Activated effector memory CD4-positive, alpha-beta T cell treated with Interleukin-2 at 50 U/mL for 16 hours (primary cell): ENCODE measurements at places on chromosomes 6 and 20.

GRCh38 chr6:74137911-74138310 lies 441.9 kb downstream of the CD109 start:
- DNase-seq: no peak

DNA sequence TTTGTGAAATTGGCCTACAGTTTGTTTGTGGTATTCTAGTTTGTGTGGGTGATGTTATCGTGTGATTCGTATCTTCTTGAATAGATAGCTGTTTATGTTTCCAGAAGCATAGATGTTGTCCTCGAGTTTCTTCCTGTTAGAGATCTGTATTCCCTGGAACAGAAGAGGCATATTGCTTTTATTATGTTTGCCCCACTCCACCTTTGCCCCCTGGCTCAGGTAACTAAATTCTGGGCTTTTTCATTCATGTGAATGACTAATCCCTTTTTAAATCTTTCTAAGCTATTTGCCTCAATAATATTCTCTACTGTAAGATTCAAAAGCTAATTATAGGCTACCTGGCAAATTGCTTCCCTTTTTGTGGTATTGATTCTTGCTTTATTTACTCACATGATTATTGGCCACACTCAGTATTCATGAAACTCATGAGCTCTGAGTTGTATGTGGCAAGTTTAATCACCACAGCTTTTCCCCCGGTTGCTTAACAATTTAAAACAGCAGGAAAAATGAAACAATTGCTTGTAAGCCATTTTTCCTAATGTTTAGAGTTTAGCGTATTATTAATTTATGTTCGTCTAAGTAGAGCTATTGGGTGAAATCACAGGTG lies 12.6 kb downstream of the RNF217 start:
- no peak for DNase-seq

DNA sequence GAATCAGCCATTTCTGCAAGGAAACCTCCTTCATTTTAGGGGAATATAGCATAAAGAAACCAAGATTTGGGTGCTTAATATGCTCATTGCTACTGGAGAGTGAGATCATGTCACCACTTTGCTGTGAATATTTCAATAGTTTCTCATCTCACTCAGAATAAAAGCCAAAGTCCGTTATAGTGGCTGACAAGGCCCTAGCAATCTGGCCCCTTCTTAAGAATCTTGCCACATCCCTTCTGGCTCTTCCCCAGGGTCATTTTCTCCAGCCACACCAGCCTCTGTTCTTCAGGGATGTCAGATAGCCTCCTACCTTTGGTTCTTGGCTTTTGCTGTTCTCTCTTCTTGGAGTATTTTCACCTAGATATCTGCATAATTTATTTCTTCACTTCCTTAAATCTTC lies 24.8 kb upstream of the MLIP start:
- no peak for DNase-seq

DNA sequence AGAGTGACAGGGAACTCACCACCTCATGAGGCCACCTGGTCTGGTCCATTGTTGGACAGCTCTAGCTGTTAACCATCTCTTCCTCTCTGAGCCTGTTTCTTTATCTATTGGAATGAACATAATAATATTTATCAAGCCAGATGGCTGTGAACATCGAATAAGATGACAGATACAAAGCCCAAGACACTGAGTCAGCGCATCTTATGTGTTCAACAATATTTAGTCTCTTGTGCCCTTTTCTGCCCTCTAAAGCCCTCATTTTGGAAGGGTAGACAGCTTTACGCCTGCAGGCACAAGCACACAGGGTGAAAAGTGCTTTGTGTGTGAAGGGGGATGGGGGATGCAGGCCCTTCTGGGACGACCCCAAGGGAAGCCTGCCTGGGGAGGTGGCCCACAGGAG lies 164.0 kb downstream of the GRM4 start:
- no peak for DNase-seq

DNA sequence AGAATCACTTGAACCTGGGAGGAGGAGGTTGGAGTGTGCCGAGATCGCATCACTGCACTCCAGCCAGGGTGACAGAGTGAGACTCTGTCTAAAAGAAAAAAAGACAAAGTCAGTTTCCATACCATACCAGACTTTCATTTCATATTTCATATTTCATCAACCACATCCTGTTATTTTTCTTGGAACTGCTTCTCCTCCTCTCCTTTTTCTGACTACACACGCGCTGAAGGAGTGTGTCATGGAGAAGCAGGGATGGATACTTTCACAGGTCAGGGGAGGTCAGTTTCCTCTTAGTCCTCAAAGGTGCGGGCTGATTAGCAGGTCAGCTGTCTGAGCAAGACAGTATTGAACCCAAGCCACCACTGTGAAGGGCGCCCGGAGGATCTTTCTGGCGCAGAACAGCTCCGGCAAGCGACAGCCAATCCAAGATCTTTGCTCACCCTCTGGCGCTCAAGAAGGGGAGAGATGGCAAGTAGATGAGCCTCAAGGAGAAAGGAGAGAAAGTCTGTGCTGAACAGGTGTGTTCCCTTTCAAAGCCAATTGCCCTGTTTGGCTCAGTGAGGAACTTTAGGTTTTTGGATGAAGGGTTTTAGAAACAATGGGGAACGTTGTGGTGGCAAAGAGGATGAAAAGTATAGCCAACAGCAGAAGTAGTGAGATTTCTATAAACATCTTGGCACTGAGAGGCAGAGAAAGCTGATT lies 18.9 kb upstream of the SYNJ2 start:
- no peak for DNase-seq

DNA sequence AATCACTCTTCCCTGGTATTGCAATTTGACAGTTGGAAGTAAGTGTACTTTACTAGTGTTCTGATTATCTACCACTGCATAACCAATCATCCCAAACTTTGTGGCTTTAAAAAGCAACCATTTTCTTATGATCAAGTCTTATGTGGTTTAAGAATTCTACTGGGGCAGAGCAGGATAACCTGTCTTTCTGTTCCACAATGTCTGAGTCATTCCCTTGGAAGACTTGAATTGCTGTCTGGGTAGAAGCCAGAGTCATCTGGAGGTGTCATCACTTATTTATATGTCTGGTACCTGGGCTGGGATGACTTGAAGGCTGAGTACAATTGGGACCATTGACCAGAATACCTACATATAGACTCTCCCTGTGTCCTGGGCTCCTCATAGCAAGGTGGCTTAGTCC lies 644.3 kb downstream of the HDGFL1 start:
- no peak for DNase-seq

- DNase-seq: no peak
These were observed 561.6 kb upstream of the CHD6 start for GRCh38 chr20:42179768-42180167.

DNA sequence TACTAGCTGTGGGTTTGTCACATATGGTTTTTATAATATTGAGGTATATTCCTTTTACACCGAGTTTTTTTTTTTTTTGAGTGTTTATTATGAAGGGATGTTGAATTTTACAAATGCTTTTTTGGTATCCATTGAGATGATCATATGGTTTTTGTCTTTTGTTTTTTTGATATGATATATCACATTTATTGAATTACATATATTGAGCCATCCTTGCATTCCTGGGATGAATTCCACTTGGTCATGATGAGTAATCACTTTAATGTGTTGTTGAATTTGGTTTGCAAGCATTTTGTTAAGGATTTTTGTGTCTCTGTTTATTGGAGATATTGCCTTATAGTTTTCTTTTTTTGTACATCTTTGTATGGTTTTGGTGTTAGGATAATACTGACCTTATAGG lies 3.3 kb upstream of the ZNF337 start:
- no peak for DNase-seq

DNA sequence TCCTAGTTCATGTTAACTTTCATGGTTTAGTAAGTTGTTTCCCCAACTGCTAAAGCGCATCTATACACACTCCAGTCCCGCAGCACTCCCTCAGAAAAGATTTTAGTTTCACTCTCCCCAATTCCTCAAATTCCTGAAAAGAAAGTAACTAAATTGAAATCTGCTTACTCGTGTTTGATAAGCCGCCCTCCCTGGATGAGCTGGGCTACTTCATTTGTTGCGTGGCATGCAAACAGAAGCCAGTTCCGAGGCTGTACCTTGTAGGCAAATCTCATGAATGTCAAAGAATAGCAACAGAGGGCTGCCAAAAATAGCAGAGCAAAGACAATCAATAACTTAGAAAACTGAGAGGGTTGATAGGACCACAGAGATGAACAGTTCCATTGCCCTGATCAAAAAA lies 16.9 kb downstream of the MPC1 start:
- DNase-seq: no peak

DNA sequence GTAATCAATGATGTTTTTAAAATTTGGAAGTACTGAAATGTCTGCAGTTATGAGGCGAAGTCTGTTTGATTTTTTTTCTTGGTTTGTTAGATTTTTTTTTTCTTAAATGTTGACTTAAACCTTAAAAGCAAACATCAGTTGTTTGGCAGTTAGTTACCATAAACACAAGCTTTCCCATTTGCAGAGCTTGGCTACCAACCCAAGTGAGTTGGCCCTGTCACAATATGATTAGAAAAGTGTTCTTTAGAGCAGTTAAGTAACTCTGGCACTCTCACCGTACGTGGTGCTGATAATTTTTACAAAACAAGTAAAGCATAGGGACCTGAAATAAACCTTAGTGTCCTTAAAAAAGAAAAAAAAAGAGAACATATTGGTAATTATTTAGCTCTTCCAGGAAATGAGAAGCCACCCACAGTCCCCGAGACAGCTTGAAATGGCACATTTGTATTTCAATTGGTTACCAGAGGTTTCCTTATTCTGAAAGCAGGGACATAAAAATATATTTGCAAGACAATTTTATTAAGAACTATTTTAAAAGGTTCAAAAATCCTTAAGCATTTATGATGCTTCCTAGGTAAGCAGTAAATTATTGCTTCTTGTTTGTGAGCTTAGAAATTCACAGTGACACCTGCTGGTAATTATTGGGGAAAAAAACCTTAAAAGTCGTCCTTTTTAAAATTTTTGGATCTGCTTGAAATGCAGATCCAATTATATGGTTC lies 3.9 kb downstream of the HEY2 start:
- no peak for DNase-seq
